ENCODE measurements at places on chromosomes 12 and 14.

GRCh38 chr12:120259418-120260202 lies 5.9 kb downstream of the PXN start:
- peaks cover 8% of the 10 kb centered on the region for H3K36me3 ChIP-seq
- H3K4me3 ChIP-seq = no peak overlapping the region
- no peak for DNase-seq
- no peak overlapping the region for H3K27ac ChIP-seq
- H3K27me3 ChIP-seq = no peaks in the 10 kb centered on the region

- no peak overlapping the region for H3K4me3 ChIP-seq
- no peak overlapping the region for H3K27ac ChIP-seq
- no peaks in the 10 kb centered on the region for H3K4me1 ChIP-seq
- H3K27me3 ChIP-seq = peaks cover 35% of the 10 kb centered on the region
- H3K36me3 ChIP-seq = no peaks in the 10 kb centered on the region
Measured at GRCh38 chr14:101504096-101504948, 57.0 kb upstream of the DIO3 start.

DNA sequence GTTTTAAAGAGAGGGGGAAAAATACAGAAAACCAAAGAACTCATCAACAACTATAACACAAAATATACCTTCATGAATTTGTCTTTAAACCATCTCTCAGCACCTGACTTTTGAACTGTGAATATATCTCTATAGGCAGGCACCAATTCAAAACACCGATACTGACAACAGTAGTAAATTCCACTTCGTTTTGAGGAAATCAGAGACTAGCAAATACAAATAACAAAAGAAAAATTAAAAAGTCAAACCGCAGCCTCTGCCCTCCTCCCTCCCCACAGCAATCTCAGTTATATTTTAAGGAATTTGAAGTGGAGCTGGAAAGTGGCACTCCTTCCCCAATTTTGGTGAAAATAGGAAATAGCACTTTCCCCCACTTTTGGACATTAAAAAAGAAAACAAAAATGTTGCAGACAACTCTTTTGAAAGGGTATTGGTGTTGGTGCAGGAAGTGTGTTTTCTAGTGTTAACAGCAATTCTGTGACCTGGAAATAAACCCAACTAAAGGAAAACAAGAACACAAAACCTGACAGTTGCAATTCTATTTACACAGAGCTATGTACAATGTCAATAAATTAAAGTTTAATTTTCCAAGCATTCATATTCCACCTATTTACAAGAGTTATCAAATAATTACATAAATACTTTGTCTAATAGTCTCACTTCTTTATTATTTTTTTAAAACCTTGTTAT lies 13.5 kb downstream of the TBX3 start:
- H3K27me3 ChIP-seq = peaks cover 95% of the 10 kb centered on the region
- no peak overlapping the region for H3K27ac ChIP-seq
- peak; percentile 3 for DNase-seq
- H3K4me1 ChIP-seq = peaks cover 9% of the 10 kb centered on the region
- H3K4me3 ChIP-seq = no peak overlapping the region

- H3K4me1 ChIP-seq = no peaks in the 10 kb centered on the region
- no peak overlapping the region for H3K27ac ChIP-seq
- no peak overlapping the region for H3K4me3 ChIP-seq
- DNase-seq = no peak
- no peaks in the 10 kb centered on the region for H3K27me3 ChIP-seq
Measured at GRCh38 chr12:62379026-62379722, 87.5 kb upstream of the MON2 start.

DNA sequence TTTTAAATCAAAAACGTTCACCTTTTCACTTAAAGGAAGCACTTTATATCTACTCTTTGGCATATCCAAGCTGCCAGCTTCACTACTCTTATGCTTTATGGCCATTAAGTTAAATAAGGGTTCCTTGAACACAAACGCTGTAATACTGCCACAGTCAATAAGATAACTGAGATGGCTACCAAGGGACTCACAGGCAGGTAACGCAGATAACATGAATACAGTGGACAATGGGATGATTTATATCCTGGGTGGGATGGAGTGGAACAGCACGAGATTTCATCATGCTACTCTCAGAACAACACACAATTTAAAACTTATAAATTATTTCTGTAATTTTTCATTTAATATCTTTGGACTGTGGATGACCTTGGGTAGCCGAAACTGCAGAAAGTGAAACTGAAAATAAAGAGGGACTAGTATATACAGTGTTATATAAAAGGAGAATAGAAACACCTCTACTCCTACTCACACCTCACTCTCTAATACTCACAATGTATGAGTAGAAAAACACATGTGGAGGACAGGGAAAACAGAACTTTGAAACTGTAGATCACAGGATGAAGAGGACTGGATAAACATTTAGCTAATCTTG lies 367.3 kb downstream of the C12orf50 start:
- H3K27ac ChIP-seq = no peak overlapping the region
- no peak for DNase-seq
- H3K4me1 ChIP-seq = no peaks in the 10 kb centered on the region
- no peaks in the 10 kb centered on the region for H3K27me3 ChIP-seq
- H3K36me3 ChIP-seq = no peaks in the 10 kb centered on the region

DNA sequence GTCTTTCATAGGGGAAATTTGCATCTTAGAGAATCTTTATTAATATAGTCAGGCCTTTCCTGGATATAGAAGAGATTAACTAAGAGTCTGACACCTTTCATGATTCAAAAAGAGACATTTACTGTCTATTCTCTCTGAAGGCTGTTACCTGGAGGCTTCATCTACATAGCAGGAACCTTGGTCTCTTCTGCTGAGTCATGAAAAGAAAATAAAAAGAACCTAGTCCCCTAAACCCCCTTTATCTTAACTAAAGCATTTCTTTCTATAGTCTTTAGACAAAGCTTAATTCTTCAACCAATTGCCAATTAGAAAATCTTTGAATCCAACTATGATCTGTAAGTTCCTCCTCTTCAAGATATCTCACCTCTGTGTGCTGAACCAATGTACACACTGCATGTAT lies 33.1 kb downstream of the RPS29 start:
- DNase-seq = no peak
- no peak overlapping the region for H3K4me3 ChIP-seq
- no peaks in the 10 kb centered on the region for H3K27me3 ChIP-seq

DNA sequence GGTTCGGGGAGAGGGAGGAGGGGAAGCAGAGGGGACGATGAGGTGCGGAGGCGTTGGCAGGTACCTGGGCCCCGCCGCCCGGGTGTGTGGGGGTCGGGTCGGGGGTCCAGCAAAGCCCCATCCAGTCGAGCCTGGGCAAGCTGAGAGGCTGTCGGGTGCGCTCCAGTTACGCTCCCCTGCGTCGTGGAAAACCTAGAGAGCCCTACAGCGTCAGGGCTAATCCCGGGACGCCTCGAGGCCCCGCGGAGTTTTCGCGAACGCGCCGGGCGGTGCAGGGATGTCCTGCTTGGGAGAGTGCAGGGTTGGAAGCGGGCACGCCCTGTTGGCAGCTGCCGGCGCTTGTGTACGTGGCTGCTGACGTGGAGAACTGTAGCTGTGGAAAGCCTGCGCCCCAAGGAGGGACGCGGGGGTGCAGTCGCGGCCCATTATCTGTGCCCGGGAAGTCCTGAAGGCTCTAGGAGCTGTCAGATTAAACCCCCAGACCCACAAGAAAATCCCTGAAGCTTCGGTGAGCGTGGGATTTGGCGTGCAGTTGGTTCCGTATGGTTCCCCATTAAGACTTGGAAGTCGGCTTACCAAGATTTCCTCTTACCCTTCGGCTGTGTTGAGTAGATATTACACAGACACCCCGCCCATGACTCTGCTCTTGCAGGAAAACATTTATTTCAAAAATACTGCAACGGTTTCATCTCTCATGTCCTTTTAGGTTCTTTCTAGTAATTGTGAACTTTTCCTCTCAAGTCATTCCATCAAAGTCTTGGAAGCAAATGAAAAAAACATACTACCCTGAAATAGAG lies 11.3 kb upstream of the SLC38A2 start:
- H3K27me3 ChIP-seq = no peaks in the 10 kb centered on the region
- H3K36me3 ChIP-seq = no peaks in the 10 kb centered on the region
- peak; percentile 21 for DNase-seq
- peak overlapping the region; percentile 79 for H3K27ac ChIP-seq
- peak overlapping the region; percentile 72 for H3K4me3 ChIP-seq
- no peaks in the 10 kb centered on the region for H3K4me1 ChIP-seq

DNA sequence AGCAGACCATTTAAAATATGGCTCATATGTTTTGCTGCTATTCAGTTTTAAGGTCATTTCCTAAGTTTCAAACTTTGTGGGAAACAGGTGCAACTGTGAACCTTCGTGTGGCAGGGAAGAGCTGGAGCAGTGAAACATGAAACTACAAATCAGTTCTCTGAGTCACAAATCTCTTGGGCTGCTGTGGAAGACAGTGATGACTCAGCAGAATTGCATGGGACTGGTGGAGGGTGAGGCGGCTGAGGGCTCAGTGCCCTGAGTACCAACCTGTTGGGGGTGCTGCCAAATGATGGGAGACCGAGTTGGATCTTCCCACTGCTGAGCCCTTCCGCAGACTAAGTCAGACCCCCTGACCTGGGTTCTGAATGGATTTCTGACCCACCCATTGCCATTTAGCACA lies 8.4 kb upstream of the CALM1 start:
- H3K36me3 ChIP-seq = no peaks in the 10 kb centered on the region
- peaks cover 2% of the 10 kb centered on the region for H3K4me1 ChIP-seq
- peaks cover 2% of the 10 kb centered on the region for H3K27me3 ChIP-seq
- H3K4me3 ChIP-seq = no peak overlapping the region

DNA sequence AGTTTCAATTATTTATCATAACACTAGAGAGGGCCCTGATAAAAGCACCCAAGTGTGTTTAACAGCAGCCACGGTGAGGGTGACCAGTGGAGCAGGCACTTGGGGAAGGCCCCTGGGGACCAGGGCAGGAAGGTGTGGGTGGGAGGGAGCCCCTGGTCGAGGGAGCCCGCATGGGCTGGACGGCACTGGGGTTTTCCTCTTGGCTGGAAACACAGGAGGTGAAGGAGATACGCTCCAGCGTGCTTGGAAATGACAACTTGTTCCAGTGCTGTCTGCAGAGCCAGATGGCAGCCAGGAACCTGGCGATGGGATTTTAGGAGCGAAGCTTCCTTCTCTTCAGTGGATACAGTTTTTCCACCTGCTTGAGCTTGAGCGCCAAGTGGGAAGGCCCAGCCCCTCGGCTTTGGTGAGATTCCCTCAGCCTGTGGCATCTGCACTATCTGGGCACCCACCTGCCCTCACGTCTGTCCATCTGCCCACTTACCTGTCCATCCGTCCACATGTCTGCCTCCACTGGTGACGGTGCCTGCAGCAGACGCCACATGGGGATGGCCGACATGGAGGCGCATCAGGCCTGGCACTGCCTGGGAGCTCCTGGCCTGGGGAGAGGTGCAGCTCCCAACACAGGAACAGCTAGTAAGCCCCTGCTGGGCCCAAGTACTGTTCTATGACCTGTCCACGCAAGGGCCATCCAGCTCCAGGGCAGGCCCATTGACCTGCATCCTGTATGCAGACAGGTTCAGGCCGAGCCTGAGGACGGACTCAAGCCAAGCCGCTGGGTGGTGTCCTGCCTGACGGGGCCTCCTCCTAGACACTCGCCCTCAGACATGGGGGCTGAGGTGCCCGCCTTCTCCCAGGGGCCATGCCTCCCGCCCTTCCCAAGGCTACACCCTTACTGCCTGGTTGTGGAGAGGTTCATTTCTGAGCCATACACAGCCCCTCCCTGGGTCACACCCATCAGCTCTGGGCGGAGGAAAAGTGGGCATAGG lies 192.2 kb upstream of the C14orf180 start:
- DNase-seq = no peak
- no peak overlapping the region for H3K27ac ChIP-seq
- H3K4me1 ChIP-seq = peaks cover 24% of the 10 kb centered on the region
- H3K36me3 ChIP-seq = no peaks in the 10 kb centered on the region
- H3K27me3 ChIP-seq = no peaks in the 10 kb centered on the region
- no peak overlapping the region for H3K4me3 ChIP-seq

- no peak for DNase-seq
- no peak overlapping the region for H3K27ac ChIP-seq
- peaks cover 6% of the 10 kb centered on the region for H3K4me1 ChIP-seq
- H3K4me3 ChIP-seq = no peak overlapping the region
Measured at GRCh38 chr12:29320295-29321085, 60.5 kb downstream of the ERGIC2 start.

Measured in neuronal stem cell (in vitro differentiated cells).